Fibroblast of the aortic adventitia (primary cell): ENCODE measurements at places on chromosomes 7 and 10. TPM values are rescaled to one million over a fixed set of nuclear protein-coding genes. Genes with fewer than 3 reads are reported as not detected.
A peak's percentile ranks its signal among the peaks of the same experiment; 100 is the strongest.

- DNase-seq = no peak
Measured at GRCh38 chr7:81468526-81468925, 301.3 kb downstream of the HGF start.

DNA sequence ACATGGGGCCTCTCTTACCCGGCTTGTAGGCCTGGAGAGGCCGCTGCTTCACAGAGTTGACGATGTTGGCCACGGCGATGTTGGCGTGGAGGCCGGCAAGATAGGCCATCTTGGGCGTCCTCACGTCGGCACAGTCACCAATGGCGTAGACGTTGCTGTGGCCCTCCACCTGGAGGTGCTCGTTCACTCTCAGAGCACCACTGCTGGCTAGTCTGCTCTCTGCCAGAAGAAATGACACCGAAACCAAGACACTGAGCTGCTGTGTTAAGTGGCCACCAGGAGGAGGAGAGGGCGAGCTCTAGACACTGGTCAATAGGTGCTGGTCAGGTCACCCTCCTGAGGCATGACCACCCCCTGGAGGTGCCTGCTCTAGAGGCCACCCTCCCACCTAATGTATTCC is 17.7 kb downstream of the AIFM2 start:
- no peak for DNase-seq

DNA sequence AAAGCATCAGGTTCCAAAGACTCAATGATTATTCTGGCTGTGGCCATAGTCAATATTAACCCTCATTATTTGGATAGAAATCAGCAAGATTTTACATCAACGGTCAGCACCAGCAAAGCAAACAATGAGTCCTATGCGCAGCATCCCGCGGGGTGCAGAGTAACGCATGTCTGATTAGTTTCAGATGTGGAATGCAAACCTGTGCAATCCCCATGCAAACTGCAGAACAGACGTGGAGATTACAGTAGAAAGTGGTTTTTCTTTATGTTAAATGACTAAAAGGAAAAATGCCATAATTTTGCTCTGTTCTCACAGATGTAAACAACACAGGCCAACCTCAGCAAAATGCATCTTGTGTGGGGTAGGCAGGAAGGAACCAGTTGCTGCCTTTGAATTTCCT is 258.1 kb upstream of the GRB10 start:
- peak; percentile 76 for DNase-seq

- DNase-seq = no peak
Measured at GRCh38 chr10:21057989-21058388, 160.9 kb upstream of the NEBL start.

DNA sequence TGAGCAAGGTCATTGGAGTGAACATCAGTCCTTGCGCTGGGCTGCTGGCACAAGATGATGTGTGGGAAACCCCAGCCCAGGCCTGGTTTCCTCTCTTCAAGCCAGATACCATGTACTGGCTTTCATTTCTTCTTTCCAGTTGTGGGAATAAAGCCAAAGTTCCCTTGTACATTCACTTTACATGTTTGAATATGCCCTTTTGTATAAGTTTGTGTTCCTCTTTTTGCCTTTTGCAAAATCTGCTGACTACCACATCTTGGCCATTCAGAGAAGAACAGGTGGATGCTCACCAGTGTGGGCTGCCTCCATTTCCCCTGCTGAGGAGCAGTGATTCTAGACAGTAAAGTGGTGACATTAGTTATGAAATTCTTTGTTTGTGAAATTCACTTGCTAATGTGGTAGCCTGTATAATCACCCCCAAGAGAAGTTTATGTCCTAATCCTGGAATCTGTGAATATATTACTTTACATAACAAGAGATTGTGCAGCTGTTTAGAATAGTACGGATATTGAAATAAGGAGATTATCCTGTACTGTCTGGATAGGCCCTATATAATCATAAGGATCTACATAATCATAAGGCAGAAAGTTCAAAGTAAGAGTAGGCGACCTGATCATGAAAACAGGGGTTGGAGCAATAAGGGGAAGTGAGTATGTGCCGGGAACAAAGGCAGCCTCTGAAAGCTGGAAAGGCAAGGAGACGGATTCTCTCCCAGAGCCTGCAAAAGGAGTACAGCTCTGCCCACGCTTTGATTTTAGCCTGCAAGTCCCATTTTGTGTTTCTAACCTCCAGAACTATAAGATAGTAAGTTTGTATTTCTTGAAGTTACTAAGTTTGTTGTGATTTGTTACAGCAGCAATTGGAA is 18.8 kb upstream of the AOAH start:
- DNase-seq = no peak

DNA sequence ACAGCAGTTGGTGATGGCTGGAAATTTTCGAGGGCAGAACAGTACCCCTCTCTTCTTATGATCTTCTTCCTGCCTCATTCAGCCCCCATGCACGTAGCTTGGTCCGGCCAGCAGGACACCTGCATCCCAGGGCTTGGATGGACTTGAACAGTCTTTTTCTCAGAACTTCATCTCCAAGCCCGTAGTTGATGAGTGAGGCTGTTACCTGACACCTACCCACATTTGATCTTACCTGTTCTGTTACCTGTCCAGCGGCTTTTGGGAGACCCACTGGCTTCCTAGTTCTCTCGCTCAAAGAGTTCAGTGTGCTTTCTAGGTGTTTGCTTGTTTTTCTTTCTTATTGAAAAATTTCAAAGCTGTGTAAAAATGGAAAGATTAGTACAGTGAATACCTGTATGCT is 212.2 kb downstream of the CUX1 start:
- no peak for DNase-seq

DNA sequence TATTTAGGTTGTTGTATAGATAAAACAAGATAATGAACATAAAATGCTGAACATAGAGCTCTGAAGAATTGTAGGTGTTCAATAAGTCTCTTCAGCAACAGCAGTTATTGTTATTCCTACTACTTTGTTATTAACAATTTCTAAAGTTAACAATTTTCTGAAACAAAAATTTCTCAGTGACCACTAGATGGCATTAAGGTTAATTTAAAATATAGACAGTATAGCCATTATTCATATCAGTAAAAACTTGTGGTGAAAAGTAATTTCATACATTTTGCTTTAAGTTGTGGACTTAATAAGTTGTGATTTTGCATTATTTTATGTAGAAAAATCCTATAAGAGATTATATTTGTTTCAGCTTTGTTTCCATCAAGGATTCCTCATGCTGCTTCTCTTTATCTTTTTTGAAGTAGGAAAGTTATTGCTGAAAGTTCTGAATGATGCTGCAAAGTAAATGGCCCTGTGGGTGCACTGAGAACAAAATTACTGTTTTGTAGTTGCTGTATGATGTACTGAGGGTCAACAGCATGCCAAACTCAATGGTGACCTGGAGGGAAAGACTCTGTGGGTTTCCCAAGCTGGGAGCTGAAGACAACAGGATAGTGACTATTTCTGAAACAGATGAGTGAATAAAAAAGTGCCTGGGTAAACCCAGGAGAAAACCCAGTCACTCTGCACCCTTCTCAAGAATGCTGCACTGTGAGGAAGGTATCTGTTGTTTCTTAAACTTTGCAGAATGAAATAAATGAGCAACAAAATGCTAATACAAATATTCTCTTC is 253.6 kb downstream of the KIF20B start:
- peak; percentile 29 for DNase-seq

DNA sequence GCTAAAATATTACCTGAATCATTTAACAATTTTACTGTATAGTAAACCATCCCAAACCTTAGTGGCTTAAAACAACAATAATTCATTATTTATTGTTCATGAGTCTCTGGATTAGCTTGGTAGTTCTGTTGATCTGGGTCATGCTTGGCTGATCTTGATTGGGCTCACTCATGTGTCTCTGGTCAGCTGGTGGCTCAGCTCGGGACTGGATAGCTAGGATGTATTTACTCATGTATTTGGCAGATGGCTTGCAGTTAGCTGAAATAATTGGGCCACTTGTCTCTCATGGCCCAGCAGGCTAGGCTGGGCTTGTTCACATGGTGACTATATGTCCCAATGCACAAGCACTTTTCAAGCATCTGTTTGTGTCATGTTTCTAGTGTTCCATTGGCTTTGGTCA is 262.8 kb downstream of the BBS9 start:
- DNase-seq = no peak

DNA sequence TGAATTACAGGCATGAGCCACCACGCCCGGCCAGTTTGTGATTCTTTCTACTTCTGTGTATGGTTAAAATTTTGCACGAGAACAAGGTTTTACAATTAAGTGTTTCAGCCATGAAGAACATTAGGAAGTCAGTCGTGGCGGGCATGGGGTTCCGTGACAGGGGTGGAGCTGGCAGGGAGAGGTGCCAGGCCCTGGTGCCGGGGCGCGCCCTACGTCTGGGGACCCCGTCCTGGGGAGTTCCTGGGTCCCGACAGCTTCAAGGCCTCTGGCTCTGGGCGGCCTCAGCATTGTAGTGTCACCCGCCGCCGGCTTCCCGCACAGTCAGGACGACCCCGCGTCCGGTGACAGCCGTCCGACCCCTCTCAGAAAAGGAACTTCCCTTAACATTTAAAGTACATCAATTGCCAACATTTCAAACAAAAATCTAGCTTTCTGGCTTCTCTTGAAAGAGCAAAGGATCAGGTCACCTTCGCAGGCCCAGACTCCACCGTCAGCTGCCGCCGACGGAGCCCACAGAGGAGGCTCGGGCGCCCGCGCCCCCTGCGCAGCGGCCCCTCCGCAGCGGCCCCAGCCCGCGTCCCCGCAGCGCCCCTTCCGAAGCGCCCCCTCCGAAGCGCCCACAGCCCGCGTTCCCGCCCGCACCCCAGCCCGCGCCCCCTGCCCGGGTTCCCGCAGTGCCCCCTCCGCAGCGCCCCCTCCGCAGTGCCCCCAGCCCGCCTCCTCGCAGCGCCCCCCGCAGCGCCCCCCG is 23.2 kb upstream of the MKI67 start:
- DNase-seq = no peak

DNA sequence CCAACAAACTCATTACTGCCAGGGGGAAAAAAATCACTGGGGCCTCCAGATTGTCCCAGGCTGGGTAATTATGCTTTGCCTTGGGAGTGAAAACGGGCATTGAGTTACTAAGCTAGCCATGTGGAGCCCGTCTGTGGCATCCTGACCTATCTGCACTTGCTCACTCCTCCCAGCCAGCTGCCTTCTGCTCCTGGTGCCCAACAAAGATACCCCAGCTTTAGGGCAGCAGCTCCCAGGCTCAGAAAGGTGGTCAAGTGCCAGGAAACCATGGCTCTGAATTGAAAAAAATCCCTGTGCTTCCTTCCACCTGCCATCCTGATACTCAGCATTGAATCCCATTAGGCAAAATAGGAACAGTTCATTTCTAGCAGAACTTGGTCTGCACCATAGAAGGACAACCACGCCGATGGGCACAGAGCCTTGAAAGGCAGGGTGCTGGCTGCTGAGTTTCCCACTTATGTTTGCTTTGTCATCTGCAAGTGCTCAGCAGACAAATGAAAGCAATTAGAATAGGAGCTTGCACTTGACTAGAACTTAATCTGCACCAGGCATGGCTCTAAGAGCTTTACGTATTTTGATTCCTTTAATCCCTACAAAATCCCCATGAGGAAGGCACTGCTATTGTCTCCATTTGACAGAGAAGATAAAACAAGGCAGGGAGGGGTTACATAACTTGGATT is 42.8 kb downstream of the HSPA12A start:
- DNase-seq = no peak

DNA sequence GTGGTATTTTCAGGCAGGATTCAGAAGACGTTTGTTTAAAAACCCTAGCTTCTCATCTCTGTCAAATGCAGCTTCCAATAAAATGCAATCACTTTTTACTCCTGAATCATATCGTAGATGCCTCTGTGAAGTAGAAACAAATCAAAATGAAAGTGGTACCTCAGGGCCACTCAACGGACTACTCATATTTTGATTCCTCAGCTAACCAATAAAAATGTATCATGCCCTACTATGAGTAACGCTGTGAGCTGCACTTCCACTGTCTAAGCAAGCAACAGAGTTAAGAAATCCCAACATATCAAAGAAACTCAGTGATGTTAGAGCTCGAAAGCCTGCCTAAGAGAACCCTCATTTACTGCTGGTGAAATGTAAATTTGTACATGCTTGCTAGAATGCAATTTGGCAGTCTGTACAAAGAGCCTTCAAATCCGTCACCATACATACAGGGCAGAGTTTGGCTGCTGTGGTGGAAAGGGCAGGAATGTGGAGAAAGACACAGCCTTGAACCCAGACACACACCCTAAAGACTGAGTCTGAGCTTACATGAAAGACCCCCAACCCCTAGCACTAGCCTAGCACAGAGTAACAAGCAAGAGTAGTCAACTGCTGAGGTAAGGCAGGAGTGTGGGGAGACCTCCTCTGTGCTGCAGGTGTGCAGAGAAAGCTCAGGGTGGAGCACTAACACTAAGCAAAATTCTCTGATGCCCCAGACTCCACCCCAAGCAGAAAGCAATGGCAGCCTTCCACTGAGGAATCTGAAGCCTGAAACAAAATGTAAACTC is 151.5 kb downstream of the ANK3 start:
- DNase-seq = peak; percentile 89

GRCh38 chr10:28365840-28366239 is 63.0 kb upstream of the MPP7 start:
- DNase-seq = no peak

- no peak for DNase-seq
Measured at GRCh38 chr7:22202141-22202540, 154.8 kb downstream of the RAPGEF5 start.

DNA sequence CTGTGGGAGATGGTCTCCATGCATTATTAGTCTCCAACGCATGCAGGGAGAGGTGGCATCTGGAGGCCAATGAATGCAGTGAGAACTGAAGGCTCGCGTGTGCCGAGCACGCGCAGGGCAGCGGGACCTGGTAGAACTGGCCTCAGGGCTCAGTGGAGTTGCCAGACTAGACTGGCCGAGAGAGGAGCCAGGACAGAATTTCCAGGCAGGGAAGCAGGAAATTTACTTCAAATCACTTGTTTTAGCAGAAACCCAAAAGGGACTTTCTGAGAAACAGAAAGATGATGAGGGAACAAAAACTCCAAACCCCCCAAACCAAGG is 311.0 kb upstream of the IMMP2L start:
- DNase-seq = no peak

GRCh38 chr7:151843181-151843580 is 33.7 kb downstream of the PRKAG2 start:
- DNase-seq = no peak

- no peak for DNase-seq
Measured at GRCh38 chr7:150381785-150382122, 2.6 kb downstream of the ZNF775 start.

GRCh38 chr10:110461088-110461487 is 36.6 kb upstream of the DUSP5 start:
- DNase-seq = no peak

GRCh38 chr10:33861016-33861704 is 526.7 kb upstream of the NRP1 start:
- no peak for DNase-seq

Gene C10orf105
- total RNA-seq = under 0.01 TPM in 1 of 2 replicates, not detected in the other

Gene CHCHD2
- total RNA-seq = 175 and 348 TPM in 2 replicates

Gene HHEX
- total RNA-seq = 0.49 and 8.6 TPM in 2 replicates

Gene SMKR1
- 0.65 and 0.72 TPM in 2 replicates for total RNA-seq

Gene PHKG1
- 2.3 and 3.4 TPM in 2 replicates for total RNA-seq

Gene HYAL4
- total RNA-seq = not detected in 2 replicates

Gene A1CF
- not detected in 2 replicates for total RNA-seq

Gene NOS3
- total RNA-seq = 0.36 and 4.6 TPM in 2 replicates

Gene CFAP69
- 3.2 and 6.4 TPM in 2 replicates for total RNA-seq

Gene ARHGEF35
- total RNA-seq = 1.1 and 2.7 TPM in 2 replicates

Gene H2BK1
- total RNA-seq = not detected in 2 replicates

Gene PHTF2
- 17.4 and 47.5 TPM in 2 replicates for total RNA-seq

Gene ASB10
- total RNA-seq = not detected in 2 replicates

Gene NPY4R
- total RNA-seq = not detected in 2 replicates

Gene MSRB2
- total RNA-seq = 7.3 and 12.0 TPM in 2 replicates
